Anterior cingulate cortex (tissue), 58 donors: ENCODE measurements at places on chromosomes 5 and 9.

GRCh38 chr5:107215611-107216010 lies 455.1 kb downstream of the EFNA5 start:
- no peak for DNase-seq

GRCh38 chr9:99850736-99851499 lies 29.2 kb downstream of the NR4A3 start:
- no peak for DNase-seq

DNA sequence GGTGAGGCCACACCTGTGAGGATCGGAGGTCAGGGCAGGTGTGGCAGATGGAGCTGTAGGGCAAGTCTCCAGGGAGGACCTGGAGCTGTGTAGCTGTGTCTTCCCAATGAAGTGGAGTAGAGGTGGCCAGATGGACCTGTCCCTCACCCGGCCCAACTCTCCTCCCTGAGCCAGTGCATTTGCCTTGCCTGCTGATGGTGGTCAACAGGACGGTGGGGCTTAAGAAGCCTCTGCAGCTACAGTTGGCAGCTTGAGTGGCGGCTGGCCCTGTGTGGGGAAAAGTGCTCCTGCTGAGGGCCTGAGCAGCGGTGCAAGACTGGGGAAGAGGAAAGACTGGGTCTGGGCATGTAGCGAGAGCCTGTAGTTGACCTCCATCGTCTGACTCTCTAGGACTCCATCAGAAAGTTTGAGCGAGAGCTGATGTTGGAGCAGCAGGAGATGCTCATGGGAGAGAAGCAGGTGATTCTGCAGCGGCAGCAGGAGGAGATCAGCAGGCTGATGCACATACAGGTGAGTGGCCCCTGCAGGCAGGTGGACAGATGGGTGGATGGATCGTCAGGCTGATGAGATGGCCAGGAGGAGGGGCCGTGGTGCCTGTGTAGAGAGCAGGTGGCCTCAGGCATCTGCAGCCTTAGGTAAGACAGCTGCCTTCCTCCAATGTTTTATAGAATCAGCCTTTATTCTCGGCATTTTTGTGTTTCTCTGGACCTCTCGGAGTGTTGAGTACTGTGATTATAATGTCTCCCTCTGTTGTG lies 24.9 kb downstream of the PITX1 start:
- DNase-seq = no peak

- no peak for DNase-seq
Measured at GRCh38 chr9:126827227-126827626, 22.4 kb downstream of the ZBTB43 start.

GRCh38 chr5:16809010-16809394 lies 127.1 kb downstream of the MYO10 start:
- DNase-seq = no peak

- DNase-seq = no peak
Measured at GRCh38 chr5:116864157-116864837, 289.7 kb upstream of the SEMA6A start.

GRCh38 chr9:9045072-9045471 lies 1245.5 kb upstream of the DMAC1 start:
- no peak for DNase-seq

- DNase-seq = no peak
Measured at GRCh38 chr9:94632737-94633136, 6.6 kb downstream of the FBP1 start.

DNA sequence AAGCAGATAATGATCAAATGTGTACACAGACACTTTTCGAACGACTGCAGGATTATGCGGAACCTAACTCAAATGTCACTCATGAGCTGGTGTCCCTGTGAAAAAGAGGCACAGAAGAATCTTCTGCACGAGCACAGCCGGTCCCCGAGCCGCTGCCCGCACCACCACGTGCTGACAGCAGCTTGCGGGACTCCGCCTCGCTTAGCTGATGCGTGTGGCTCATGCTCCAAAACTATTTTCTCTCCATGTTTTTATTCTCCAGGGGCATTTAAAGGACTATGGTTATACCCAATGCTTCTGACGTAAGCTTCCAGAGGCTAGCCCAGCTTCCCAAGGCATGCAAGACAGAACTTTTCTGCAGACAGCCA lies 9.5 kb downstream of the SEC16A start:
- DNase-seq = no peak

DNA sequence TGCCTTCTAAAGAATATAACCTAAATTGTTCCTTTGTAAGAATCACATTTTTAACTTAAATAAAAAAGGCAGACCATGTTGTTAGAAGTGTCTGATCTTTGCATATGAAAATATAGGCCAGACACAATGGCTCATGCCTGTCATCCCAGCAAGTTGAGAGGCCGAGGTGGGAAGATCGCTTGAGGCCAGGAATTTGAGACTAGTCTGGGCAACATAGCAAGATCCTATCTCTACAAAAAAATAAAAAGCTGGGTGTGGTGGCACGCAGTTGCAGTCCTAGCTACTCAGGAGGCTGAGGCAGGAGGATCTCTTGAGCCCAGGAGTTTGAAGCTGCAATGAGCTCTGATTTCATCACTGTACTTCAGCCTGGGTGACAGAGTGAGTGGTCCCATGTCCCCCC lies 37.3 kb downstream of the TRIO start:
- no peak for DNase-seq

DNA sequence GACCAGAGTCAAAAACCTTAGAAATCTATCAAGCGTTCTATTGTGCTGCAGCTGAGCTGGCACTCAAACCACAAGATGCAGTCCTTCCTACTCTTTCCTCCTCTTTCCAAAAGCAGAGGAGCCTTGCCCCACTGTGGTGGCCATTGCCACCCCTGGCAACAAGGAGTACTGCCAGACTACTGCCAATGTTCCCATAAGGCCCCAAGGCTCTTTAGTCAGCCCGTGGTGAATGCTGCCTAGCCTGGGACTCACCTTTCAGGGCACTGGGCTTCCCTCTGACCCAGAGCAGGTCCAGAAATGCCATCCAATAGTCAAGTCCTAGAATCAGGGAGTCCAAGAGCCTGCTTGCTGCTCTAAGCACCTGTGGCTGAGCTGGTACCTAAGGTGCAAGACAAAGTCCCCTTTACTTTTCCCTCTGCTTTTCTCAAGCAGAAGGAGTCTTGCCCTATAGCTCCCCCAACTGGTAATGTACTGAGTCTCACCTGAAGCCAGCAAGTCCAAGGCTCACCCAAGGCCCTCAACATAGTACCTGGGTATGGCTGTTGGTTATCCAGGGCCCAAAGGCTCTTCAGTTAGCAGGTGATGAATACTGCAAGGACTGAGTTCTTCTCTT lies 219.4 kb downstream of the ATPSCKMT start:
- DNase-seq = no peak

- DNase-seq = peak; percentile 15
Measured at GRCh38 chr5:135565725-135566421, 12.9 kb downstream of the CXCL14 start.

DNA sequence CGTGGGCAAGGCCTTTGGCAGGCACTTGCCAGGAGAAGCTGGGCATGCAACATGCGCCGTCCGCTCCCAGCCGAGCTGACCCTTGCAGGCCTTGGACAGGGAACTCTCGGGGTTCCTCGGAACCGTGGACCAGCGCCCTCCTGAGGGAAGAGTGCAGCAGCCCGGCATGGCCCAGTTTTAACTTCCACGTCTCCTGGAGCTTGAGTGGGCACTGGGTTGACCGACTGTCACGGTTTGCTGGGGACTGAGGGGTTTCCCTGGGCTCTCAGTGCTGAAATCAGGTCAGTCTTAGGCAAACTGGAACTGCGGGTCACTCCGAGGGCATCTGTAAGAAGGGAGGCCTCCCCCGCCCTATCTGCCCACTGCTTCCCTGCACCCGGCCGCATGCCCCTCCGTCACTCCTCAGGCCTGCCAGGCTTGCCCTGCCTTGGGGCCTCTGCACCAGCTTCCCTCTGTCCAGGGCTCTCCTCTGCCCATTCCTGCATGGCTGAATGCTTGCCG lies 87.0 kb upstream of the PHYKPL start:
- no peak for DNase-seq

DNA sequence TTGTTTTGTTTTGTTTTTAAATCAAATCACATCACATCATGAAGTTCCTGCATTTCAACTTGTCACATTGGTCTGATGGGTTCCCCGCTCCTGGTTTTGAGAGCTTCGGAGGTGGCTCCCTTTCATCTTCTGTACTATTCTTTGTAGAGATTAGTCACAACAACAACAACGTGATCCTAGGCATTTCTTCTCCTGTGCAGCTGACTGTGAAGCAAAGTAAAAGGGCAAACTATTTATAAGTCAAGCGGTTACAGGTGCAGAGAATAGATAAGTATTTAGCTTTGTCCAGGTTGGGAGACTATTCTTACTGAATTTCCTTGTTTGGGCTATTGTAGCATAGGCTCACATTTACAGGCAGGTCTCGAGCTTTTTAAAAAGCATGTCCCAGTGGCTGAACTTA lies 197.7 kb upstream of the CDKN2B start:
- DNase-seq = no peak

GRCh38 chr9:3308609-3309008 lies 217.2 kb downstream of the RFX3 start:
- no peak for DNase-seq

GRCh38 chr5:94469894-94470329 lies 148.5 kb downstream of the KIAA0825 start:
- DNase-seq = no peak

DNA sequence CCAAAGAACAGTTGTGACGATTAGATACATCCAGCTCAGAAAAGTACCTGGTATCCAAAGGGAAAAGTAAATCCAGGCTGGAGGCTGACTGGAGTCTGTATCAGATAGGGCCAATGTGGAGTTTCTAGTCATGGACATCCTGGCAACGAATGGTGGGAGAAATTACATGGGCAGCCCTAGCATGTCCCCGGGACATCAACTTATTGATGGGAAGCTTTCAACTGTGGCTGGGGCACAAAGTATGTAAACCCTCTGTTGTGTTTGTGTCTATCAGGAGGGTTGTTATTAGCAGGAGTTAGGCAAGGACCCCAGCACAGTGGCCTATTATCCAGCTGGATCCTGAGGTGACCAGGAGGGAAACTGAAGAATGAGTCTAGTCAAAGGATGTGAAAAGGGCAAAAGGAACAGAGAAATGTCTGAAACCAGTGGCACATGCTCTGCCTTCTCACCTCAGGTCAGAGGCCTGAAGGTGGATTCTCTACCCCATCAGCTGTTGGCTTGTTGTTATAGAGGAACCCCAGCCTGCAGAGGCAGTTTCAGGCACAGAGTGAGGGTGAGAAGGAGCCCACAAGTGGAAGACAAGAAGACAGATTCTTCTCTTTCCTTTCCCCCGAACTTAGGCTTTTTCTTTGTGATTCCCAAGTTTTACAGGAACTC lies 19.9 kb downstream of the IFNW1 start:
- DNase-seq = no peak

DNA sequence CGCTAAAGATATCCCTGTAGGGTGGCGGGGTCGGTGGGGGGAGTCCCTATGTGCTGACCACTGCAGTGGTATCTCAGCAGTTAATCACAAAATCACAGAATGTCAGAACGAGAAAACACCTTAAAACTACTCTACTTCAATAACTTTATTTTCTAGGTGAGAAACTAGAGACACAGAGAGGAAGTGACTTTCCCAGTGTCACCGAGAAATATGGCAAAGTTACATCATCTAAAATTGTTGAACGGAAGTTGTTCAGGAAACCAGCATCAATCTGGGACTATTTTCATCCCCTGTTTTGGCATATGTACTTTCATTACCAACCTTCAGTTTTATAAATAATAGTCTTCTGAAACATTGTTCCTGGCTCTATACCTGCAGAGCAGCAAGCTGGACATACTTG lies 384.0 kb downstream of the SPOCK1 start:
- no peak for DNase-seq

DNA sequence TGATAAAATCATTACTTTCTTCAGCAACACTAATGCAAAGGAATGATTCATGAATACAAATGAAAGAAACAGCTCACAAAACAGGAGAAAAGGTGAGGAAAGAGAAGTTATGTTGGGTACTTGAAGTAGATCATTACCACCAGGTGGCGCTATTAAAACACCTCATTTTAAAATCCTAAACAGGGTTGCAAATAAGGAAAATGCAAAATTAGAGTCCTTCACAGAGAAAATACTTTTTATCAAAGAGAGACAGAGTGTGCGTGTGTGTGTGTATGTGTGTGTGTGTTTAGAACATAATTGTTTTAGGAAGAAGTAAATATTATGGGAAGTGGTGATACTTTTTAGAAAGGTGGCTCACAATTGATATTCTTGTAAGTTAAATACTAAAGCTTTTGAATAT lies 49.5 kb upstream of the CD180 start:
- DNase-seq = no peak

DNA sequence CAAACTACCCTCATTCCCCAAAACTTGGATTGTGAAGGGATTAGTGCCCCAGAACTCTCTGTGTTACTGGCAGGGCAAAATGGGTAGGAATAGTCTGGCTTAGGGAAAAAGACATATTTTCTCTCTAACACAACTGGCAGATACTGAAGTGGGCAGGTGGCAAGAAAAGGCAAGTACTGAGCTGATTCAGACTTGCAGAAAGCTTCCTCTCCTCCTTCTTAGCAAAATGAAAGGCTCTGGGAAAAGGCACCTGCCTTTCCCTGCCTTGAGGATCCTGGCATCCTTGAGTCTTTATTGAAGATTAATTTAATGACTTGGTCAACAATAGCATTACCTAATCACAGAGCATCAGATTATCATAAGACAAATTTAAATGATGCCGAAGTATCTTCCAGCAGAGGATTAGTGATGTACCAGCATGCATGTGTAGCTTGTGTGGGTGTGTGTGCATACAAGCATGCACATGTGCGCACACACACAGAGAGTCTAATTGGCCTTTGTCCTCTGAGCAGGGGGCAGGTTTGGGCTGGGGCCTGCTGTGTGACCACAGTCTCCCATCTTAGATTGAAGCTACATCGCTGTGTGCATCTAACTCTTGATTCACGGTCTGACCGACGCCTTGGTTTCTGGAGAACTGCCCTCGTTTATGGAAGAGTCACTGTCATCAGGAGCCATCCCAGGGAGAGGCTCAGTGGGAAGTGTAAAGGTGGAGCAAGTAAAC lies 294.8 kb downstream of the AOPEP start:
- no peak for DNase-seq

DNA sequence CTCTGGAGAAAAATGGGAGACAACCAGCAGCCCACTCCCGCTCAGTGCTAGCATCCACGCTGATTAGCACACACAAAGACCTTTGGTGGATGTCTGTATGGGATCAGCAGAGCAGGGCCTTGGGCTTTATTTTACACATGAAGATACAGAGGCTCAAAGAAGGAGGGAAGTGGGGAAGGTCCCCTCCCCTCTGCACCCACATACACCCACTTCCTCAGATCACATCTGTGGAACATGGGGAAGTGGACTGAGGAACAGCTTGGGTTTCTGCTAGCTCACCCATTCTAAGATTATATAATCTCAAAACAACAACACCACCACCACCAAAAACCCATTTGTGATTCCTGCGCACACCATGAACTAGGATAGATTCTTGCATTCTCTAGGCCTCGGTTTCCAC lies 14.0 kb downstream of the GGTA1 start:
- DNase-seq = no peak

GRCh38 chr5:169374761-169375160 lies 73.8 kb upstream of the SLIT3 start:
- DNase-seq = no peak
